Right ventricle myocardium inferior (tissue), 1 donor: ENCODE measurements at places on chromosomes 11 and 22. TPM values are rescaled to one million over a fixed set of nuclear protein-coding genes. Genes with fewer than 3 reads are reported as not detected.

Gene OR5AK2
- not detected for total RNA-seq

Gene VSIG10L2
- total RNA-seq: 0.30 TPM

Gene LMO2
- 7.2 TPM for total RNA-seq

Gene FREY1
- total RNA-seq: not detected

Gene TSPAN32
- 15.0 TPM for total RNA-seq

Gene SYT13
- 7.0 TPM for total RNA-seq

Gene PCNX3
- 12.4 TPM for total RNA-seq

Gene DBX1
- total RNA-seq: not detected

Gene MYH9
- total RNA-seq: 180 TPM

Gene SLC37A2
- total RNA-seq: 4.2 TPM

Gene C22orf31
- total RNA-seq: not detected

Gene APOL4
- total RNA-seq: 6.9 TPM

Gene SYCE3
- total RNA-seq: not detected

Gene FDX1
- total RNA-seq: 22.5 TPM

Gene DNAJB13
- total RNA-seq: not detected

Gene SYT12
- total RNA-seq: 0.32 TPM

Gene NECTIN1
- 20.0 TPM for total RNA-seq

Gene MMP12
- total RNA-seq: not detected

Gene OR8G5
- not detected for total RNA-seq

Gene CYP2D6
- total RNA-seq: not detected

Gene KCNE3
- 2.9 TPM for total RNA-seq

Gene CTSW
- 1.1 TPM for total RNA-seq

Gene BTBD10
- total RNA-seq: 19.3 TPM

Gene SYNGR1
- total RNA-seq: 40.5 TPM

Gene C11orf97
- total RNA-seq: not detected

Gene OR4D5
- total RNA-seq: not detected

Gene MAPK8IP2
- 0.57 TPM for total RNA-seq

Gene NXPE4
- not detected for total RNA-seq

Gene SSTR3
- not detected for total RNA-seq

Gene VEGFB
- 272 TPM for total RNA-seq

Gene QSER1
- 14.9 TPM for total RNA-seq

Gene STX3
- 8.4 TPM for total RNA-seq

Gene E2F8
- 1.7 TPM for total RNA-seq

Gene RIMBP3C
- total RNA-seq: not detected
